ENCODE measurements at places on chromosomes 6 and 20.

DNA sequence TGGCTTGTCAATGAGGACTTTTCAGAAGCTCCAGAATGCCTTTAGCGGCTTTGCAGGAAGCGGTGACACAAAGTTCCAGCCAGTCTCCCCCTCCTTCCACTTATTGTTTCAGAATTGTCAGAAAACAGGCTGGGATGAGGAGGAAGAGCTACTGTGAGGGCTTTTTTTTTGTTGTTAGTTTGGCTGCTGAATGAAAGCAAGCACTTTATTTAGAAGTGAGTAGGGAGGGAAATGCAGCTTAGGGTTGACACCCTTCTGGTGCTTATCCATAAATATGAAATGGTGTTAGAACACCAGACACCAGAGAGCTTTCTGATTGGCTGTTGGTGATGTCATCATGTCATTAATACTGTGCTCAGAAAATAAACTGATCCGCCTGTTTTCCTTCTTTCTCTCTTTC, 251.5 kb downstream of the SOX4 start:
- no peak for DNase-seq

DNA sequence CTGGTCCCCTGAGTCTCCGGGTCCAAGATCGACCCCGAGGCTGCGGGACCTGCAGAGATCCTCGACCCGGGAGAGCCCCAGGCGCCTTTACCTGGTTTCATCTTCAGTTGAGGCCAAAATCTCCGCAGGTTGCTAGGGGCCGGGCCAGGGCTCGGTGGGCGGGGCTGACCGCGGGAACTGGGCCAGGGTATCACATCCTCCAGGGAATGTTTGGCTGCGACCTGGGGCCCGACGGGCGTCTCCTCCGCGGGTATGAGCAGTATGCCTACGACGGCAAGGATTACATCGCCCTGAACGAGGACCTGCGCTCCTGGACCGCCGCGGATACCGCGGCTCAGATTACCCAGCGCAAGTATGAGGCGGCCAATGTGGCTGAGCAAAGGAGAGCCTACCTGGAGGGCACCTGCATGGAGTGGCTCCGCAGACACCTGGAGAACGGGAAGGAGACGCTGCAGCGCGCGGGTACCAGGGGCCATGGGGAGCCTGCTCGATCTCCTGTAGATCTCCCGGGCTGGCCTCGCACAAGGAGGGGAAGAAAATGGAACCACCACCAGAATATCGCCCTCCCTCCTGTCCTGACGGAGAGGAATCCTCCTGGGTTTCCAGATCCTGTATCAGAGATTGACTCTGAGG, 53.8 kb upstream of the POLR1H start:
- DNase-seq: no peak

DNA sequence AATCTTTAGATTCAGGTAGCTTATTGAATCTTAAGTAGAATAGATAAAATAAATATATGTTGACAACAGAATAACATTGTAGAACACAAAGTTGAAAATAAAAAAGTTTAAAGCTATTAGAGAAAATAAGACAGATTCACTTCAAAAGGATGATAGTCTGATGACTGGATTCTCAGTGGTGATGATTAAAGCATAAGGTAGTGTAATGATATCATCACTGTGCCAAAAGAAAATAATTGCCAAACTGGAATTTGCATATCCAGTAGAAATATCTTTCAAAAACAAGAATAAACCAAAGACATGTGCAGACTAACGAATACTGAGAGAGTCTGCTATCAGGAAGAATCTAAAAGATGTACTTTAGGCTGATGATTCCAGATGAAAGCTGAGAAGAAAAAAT, 30.2 kb downstream of the ENPP1 start:
- no peak for DNase-seq

DNA sequence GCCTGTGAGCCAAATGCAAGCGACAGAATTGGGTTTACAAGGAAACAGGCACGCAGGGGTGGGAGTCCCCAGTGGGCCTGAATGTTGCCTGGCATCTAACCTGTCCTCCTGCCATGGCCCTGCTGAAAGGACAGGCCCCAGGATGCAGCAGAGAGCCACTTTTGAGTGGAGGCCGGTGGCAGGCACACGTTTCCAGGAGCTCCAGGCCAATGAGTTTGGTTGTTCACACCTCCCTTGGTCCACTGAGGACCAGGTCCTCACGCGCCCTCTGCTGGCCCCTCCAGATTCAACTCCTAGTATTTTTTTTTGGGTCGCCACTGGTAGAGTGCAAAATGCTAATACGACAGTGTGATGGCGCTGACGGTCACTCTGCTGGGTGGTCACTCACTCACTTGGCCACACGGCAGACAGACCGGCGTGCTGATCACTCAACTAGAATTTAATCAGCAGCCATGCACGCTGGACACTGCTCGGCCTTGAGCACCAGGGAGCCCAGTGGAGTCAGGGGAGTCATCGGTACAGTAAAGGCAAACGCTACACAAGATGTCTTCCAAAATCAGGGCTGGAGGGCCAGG, 81.7 kb upstream of the NFATC2 start:
- peak; percentile 81 for DNase-seq

GRCh38 chr6:74932232-74932888, 273.5 kb downstream of the COL12A1 start:
- no peak for DNase-seq

DNA sequence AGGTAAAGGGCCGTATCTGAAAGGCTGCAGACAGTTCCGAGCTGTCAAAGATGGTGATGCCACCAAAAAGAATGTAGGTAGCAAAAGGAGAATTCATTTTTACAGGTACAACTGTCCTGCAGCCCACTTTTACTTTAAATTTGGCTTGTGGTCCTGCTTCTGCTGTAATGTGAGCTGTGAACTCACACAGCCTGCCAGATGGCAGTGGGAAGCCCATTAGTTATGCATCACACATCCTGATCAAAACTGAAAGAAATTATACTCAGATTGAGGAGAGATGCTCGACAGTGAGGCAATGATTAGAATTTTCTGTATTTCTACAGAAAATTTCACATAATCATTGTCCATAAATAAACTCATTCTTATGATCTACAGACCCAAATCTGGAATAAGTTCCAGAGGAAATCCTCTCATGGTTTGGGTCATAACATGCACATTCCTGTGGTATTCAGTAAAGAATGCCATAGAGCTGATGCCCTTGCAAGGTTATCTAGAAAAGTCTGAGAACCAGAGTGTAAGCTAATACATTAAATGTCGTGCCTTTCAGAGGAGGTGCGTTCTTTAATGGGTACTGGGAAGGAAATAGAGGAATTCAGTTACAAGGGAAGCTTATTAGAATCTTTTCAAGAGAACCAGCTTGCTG, 23.9 kb upstream of the E2F3 start:
- no peak for DNase-seq

GRCh38 chr6:31057426-31058003, 47.2 kb downstream of the MUC22 start:
- no peak for DNase-seq

GRCh38 chr6:155039618-155040017, 44.5 kb downstream of the TIAM2 start:
- DNase-seq: no peak

- DNase-seq: no peak
Observed at GRCh38 chr20:41200446-41201202, 63.3 kb downstream of the PLCG1 start.

GRCh38 chr6:106715922-106716321, 86.5 kb downstream of the QRSL1 start:
- DNase-seq: peak; percentile 57

DNA sequence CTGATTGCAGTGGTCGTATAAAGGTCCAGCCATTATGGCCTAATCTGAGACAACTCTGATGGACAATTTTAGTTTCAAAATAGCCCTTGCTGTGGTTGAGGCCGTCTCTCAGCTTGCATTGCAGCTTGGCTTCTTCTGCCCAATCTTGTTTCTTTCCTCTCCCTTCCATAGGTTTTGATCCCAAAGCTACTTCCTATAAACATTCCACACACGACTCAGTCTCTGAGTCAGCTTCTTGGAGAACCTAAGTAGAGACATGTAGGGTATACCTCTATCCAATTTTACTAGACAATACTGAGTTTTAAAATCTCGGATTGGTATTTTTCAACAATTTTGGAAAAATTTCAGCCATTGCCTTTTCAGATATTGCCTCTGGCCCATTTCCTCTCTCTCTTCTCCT, 13.4 kb downstream of the IYD start:
- no peak for DNase-seq
